ENCODE measurements at places on chromosomes 6 and 20.

- no peak for DNase-seq
These were observed 202.1 kb upstream of the CNR1 start for GRCh38 chr6:88368071-88368787.

DNA sequence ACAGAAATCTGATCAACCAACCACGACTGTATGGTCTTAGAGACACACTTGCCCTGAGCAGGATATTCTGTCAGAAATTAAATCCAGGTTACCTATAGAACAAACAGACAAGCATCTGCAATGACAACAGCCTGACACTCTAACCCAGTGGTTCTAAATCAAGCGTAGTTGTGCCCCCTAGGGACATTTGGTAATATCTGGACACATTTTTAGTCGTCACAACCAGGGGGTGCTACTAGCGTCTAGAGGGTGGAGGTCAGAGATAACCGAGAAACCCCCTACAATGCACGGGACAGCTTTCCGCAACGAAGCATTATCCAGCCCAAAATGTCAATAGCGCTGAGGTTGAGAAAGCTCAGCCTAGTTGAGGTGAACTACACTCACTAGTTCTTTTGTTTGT lies 32.3 kb downstream of the ID4 start:
- DNase-seq: no peak

- no peak for DNase-seq
These were observed 21.2 kb downstream of the RAMACL start for GRCh38 chr6:166565084-166565967.

DNA sequence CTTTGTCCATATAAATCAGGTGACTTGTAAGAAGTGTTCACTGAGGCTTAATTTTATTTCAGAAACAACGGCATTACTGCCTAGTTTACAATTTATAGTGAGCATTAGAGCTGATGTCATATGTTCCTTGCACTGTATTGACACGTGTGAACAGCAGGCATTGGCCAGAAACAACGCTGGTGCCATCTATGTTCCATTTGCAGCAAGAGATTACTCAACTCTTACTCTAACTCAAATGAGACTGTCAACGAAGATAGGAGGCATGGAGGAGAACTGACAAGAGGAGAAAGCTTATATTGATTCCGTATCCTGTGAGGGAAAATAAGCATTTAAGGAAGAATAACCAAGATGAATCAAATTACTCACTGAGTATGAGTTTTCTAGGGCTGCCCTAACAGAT lies 48.4 kb downstream of the MTFR2 start:
- no peak for DNase-seq

- DNase-seq: no peak
These were observed 22.6 kb downstream of the CST4 start for GRCh38 chr20:23666189-23666588.

DNA sequence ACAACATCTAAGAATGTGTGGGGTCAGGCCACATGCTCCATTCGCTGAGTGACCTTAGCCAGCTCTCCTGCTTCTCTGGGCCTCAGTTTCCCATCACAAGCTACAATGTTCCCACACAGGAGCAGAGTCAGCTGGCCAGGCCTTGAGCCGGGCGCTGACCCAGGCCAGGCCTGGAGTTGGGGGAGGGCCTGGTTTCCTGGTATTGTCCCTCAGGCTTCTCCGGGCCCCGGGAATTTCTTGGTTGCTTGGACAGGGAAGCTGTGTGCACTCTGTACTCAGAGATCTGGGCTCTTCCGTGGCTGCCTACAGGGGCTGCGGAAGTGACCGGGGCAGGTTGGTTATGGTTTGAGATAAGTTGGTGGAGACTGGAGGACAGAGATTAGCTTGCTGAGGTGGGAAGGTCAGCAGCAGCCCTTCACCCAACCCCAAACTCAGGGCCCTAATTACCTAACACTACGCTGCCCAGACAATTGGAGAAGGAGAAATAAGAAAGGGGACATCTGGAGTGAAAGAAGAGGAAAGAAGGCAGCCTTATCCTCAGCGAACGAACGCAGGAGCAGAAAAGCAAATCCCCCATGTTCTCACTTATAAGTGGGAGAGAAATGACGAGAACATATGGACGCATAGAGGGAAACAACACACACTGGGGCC lies 6.2 kb downstream of the TGM2 start:
- DNase-seq: no peak

DNA sequence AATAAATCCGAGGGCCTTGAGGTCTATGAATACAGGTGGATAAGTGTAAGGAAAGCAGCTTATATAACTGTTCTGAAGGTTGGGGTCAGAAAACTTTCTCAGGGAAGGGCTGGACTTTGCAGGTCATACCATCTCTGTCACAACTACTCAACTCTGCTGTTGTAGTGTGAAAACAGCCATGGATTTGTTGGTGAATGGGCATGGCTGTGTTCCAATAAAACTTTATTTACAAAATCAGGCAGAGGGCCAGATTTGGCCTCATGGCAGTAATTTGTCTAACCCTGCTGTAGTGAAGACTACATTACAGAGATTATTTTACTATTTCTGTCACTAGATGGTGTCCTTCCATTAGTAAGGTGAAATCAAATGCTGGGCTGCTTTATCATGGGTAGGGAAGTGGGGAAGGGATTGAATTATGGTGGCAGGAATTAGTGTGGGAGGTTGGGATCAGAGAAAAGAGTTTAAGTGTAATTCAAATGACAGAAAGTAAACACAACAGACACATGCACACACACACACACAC lies 409.6 kb upstream of the CHD6 start:
- no peak for DNase-seq

DNA sequence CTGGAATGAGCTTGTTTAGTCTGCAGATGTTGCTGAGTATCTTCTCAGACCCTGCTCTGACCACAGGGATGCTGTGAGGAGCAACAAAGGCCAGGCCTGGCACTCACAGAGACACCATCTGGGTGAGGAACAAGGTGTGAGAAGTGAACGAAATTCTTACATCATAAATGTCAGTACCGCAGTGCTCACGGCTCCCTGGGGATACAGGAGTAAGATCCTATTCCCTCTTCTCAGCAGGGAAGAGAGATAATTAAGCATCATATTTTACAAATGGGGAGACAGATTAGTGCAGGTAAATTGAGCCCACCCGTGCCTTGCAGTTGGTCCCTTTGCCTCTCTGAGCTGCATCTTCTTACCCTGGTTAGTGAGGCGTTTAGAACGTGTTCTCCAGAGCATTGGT lies 106.2 kb downstream of the DTD1 start:
- no peak for DNase-seq

DNA sequence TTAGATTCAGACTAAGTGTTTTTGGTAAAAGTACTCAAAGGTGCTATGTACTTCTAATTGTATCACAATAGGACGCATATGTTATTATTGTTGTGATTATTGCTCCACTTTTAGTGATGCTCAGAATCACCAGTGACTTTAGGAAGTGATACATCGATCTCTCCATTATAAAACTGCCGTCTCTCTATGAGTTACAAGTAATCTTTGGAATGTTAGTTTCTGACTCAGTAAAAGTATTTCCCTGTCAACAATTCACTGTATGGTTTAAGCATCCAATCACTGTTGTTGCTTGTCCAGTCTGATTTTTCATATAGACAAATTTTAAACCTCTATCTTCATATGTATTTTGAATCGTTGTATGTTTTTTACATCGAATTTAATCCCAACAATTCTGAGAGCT lies 9.4 kb downstream of the DCBLD1 start:
- DNase-seq: no peak

DNA sequence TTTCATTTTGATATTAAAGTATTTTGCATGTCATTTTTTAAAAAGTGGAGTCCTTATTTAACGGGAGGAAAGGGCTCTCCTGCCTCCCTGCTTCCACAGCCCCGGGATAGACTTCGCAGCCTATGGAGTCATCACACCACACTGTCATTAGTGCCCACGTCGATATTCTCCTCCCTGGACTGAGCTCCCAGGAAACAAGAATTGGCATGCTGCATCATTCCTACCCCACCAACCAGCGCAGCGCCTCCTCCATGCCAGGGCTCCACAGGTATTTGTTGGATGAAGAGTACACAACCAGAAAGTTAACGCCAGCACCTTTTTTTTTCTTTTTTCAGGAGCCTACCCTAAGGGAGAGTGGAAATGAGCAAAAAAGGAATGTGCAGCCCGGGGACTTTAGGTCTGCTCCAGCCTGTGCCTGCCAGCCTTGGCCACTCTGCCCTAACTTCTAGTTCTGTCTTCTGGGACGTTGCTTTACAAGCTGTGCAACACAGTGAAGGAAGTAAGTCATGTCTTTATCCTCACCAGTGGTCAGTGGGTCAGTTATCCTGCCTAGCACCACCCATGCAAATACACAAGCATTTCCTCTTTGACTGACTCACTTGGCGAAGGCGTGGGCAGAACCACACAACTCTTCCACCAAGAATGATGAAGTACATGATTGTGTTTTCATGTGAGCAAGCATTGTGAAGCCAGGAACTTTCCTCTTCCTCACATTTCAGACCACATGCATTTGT lies 180.7 kb upstream of the UST start:
- no peak for DNase-seq

DNA sequence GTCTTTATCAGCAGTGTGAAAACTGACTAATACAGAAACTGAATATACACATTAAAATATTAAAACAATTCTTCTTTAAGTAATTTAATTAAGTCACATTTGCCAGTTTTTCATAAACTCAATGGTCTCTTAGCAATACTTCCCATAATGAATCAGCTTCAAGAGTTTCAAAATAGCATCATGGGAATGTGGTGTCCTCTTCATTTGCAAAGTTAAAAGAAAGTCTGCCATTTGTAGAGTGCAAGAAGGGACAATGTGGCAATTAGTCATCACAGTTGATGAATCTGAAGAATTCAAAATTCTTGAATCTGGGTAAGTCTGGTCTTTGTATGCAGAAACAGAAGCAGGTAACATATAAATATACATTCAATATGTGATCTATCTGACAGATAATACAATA lies 38.7 kb downstream of the SYNE1 start:
- no peak for DNase-seq

GRCh38 chr6:9659848-9660247 lies 755.0 kb downstream of the TFAP2A start:
- no peak for DNase-seq

DNA sequence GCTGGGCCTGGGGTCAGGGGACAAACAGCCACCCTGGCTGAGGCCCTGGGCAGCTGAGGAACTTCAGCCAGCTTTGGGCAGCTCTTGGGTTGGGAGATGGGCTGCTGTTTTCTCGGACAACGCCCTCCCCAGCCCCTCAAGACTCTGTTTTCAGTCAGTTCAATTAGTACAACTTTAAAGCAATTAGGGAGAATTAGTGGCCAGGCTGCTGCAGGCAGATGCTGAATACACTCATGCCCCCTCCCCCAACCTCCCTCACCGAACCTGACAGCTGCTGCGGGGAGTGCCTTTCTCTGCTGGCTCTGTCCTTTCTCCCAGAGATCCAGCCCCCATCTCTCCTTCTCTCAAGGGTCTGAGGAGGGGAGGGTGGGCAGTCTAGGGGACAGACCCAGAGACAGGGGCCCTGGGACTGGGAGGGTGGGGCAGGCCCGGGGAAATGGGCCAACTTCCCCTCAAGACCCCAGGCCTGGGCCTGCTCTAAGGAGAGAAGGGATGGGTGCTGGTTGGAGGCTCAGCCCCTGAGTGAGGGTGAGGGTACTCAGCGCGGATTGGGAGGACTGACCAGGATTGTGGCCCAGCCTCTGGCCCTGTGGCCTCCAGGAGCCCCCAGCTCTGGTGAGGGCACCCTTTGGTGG lies 17.8 kb upstream of the MYT1 start:
- no peak for DNase-seq

DNA sequence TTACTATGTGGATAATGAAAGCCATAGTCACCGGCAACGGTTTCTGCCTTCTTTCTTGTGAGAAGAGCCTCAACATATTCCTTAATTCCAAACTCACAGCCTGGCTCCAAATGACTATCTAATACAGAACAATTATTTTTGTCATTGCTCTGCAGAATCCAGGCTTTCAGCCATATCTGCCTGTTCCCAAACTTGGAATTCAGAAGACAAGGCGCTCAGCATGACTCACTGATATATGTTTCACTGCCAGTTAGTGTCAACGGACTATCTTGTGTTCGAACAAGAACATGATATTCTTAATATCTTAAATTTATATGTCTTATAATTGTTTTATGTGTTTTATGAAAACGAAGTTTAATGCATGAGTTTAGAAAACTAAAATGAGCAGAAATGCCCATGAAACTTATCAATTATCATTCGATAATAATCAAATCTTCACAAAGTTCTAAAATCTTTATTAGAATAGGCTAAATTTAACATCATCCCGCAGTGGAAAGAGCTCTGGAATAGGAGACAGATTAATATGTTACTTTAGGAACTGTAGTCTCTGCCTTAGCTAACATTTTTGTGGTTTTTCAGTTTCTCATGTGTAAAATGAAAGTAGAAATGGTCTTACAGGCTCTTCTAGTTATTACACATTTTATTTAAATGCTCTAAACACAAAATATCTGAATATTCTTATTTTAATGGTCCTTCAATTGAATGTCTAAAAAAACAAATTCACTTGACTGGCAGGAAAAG lies 669.3 kb upstream of the GJE1 start:
- no peak for DNase-seq

GRCh38 chr20:59328071-59328470 lies 27.7 kb downstream of the EDN3 start:
- DNase-seq: no peak

DNA sequence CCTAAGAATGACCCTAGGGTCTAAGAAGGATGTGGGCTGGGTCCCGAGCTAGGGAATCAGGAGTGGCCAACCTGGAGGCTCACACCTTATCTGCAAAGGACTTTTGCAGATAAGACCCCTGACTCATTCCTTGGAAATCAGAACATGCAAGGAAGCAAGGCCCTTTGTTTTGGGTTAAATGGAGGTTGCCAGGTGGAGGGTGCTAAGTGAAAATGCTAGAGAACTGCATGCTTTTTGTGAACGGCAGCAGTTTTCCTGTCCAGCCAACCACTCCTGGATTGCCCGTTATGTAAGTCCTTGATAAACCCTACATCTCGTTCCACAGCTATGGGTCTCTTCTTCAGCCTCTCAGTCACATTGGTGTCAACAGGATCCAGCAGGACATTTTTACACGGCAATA lies 52.1 kb upstream of the CST7 start:
- no peak for DNase-seq

GRCh38 chr6:25342802-25343201 lies 63.6 kb downstream of the CARMIL1 start:
- no peak for DNase-seq

- DNase-seq: no peak
These were observed 72.4 kb upstream of the LAMP5 start for GRCh38 chr20:9441948-9442347.

- peak; percentile 10 for DNase-seq
These were observed 539.1 kb upstream of the MARCKS start for GRCh38 chr6:113317891-113318574.

- no peak for DNase-seq
These were observed 48.5 kb upstream of the EDN1 start for GRCh38 chr6:12241493-12242175.

DNA sequence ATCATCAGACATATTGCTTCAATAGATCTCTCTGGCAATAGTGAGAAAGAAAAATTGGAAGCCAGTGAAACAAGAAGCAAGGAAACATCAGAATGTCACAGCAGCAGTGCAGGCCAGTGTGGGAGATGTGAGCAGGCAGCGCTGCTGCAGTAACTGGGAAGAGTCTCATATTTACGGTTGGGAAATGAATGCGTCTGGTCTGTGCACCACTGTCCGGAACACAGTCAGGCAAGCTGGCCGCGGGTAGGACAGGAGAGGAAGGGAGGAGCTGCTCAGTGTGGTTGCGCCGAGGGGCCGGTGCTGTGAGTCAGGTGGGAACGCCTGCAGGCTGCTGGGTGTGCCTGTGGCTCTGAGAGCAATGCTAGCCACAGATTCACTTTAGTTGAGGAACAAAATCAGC lies 6.4 kb upstream of the PSMG4 start:
- no peak for DNase-seq
